ENCODE measurements at places on chromosomes 6 and 20. TPM values are rescaled to one million over a fixed set of nuclear protein-coding genes. Genes with fewer than 3 reads are reported as not detected.

GRCh38 chr6:109471105-109471810 lies 11.8 kb downstream of the ZBTB24 start:
- DNase-seq, result no peak

- no peak for DNase-seq
These were observed 5.8 kb downstream of the GATA5 start for GRCh38 chr20:62470001-62470400.

DNA sequence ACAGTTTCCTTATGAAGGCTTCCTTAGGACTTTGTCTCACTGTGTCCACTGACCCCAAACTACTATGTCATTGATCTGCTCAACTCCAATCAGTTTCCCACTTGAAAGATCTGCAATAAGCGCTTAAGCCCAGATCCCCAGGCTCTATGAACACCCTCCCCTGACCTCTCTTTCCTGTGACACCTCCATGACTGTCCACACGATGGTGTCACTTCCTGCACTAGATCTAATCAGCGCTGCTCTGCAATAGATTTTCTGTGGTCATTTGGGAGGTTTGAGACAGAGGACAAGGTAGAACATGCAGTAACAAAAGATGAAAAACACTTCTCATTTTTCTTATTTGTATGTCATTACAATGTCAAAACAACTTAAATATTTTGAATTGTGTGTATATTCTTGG lies 304.6 kb upstream of the AGPAT4 start:
- DNase-seq, result no peak

DNA sequence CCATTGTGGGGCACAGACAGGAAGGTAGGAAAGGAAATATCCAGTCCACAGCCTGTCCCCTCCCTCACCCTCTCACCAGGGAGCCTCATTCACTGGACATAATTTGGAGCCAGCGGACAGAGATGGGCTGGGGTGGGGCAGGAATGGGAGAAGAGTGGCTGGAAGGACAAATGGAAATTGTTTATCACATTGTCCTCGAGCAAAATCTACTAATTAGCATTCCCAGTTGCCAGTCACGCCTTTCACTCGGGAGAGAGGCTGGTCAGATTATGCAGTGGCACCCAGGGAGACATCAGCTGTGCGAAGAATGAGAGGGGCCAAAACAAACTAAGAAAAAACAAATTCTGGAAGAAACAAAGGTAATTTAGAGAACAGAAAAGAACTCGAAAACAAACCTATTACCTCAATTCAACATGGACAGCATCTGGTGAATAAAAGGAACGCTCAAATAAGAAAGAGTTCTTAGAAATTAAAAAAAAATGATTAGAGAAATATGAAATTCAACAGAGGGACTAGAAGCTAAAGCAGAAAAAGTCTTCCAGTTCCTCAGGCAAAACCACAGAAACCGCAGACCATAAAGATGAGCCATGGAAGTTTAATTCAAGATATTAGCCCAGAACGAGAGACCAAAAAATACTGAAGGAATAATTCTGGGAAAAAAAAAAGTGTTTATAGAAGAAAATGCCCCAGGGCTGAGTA lies 108.5 kb upstream of the RALGAPA2 start:
- no peak for DNase-seq

- DNase-seq, result no peak
These were observed 62.6 kb upstream of the STMND1 start for GRCh38 chr6:17039266-17039665.

DNA sequence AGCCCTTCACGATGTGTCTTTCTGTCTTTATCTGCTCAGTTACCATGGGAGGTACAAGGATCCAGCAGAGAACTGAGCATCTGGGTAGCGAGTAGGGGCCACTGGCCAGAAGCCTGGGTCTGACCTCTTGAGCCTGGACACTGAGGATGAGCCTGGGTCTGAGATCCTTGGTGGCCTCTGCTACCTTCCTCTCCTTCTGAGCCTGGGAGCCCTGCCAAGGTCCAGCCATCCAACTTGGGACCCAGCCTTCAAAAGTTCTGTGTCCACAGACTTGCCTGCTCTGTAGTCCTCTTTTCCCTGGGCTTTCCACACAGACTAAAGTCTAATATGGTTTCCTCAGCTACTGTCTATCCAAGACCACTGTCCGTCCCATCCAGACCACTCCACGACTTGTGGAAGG lies 60.2 kb upstream of the NAA20 start:
- DNase-seq, result no peak

DNA sequence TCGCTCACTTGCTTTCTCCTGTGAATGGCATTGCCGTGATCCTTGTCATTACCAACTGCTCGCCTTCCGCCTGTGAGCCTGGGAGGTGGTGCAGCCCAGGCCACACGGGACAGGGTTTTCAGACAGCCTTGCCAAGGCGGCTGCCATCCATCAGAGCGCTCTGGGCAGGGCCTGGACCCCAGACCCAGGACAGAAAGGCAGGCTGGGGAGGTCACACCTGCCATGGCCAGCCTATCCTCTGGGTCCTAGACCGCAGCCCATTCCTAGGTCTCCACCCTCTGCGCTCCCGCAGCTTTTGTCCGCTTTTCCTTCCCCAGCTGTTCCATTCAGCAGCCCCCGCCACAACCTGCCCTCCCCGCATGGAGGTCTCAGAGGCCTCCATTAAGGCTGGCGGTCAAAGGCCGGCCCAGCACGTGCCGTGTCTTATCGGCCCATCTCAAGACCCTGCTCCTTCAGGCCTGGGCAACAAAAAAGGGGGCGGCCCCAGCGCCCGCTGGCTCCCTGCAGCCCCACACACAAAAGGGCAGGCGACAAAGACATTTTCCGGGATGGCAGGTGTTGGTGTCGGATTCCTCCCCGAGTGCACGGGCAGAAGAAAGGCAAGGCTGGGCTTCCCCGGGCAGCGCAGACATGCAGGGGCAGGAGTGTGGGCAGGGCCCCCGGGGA lies 28.1 kb downstream of the INSM1 start:
- no peak for DNase-seq

DNA sequence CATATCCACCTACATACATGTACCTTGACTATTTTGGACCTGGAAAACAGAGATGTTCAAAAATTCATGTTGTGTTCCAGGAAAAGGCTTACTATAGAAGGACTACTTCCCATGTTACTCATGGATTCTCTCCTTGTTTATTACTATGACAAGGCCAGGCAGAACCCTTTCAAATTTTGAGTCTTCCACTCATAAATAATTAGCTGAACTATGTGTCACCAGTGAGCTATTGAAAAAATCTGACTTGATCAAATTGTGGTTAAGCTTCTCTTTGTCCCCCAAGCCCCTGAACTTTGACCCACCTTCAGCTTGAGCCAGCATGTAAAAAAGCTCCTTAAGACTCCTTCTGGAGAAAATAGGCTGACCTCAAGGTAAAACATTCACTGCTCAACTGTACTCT lies 1142.8 kb upstream of the EYS start:
- no peak for DNase-seq

MCCD1 gene
- total RNA-seq, result not detected
